ENCODE measurements at places on chromosomes 11 and 22.

- no peak for DNase-seq
Observed at GRCh38 chr22:25130462-25130861, 69.2 kb upstream of the CRYBB3 start.

GRCh38 chr11:2929531-2929949 is 320 bp upstream of the PHLDA2 start:
- DNase-seq = no peak

- DNase-seq = no peak
Observed at GRCh38 chr11:72762641-72763304, 10.6 kb upstream of the ARAP1 start.

DNA sequence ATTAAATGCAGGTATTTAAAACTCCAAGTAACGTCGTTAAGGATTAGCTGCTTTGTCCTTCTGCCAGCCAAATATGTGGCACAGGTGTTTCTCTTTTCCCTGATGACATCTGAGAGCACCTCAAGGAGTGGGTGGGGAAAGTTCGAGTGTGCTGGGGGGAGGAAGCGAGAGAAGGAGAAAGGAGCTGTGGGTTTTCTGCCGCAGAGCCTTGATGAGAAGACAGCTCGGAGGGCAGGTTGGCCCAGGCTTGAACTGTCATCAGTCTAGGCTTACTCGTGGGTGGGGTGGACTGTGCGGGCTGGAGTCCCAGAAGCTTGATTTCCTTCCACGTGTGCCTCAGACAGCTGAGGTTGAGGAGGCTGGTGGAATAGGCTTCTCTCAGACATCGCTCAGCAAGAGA is 15.2 kb upstream of the SORL1-AS1 start:
- DNase-seq = no peak

- no peak for DNase-seq
Observed at GRCh38 chr11:104534278-104534677, 364.0 kb downstream of the CASP12 start.

GRCh38 chr11:61907282-61907681 is 10.1 kb downstream of the RAB3IL1 start:
- DNase-seq = no peak

GRCh38 chr11:76672431-76673175 is 2.1 kb upstream of the LRRC32 start:
- no peak for DNase-seq

GRCh38 chr11:103929170-103929903 is 107.1 kb upstream of the DDI1 start:
- DNase-seq = no peak

GRCh38 chr11:72576243-72576595 is 98.0 kb downstream of the PDE2A start:
- DNase-seq = no peak

DNA sequence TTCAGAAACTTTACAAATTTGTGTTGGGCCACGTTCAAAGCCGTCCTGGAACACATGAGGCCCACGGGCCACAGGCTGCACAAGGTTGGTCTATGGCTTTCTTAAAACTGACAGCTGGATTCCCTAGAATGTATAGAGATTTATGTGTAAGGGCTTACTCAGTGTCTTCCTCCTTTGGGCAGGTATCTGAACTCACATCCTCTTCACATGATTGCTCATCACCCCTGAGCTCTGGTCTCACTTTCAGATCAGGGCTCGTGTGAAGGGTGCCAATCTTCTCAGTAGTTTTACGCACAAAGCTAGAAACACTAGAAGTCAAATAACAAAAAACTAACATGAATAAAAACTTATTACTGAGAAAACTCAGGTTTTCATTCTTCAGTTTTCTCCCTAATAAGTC is 27.1 kb downstream of the HPS5 start:
- no peak for DNase-seq

GRCh38 chr11:92954003-92954402 is 15.4 kb upstream of the MTNR1B start:
- DNase-seq = no peak

DNA sequence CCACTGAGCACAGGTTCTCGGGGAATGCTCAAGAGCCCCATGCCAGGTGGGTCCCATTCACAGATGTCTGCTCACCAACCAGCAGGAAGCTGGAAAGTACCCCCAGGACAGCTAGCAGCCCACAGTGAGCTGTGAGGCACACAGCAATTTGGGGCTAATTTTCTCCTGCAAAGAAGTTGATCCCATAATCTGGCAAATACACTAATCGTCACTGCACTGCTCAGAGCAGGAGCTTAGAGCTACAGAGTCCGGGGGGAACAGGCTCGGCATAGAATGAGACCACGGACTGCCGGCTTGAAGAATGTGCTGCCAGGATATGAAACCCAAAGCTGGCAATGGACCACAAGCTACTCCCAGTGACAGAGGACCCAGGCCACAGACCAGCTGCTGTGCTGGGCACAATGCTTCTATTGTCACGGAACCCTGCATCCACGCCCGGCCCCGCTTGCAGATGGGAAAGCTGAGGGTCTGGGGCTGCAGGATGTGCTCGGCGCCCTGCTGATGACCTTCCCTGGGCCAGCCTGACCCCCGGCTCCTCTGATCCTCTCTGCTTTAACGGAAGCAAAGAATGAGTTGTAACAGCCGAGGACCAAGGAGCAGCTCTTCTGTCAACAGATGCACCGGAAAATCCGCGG is 239.7 kb downstream of the CTTN start:
- no peak for DNase-seq

- DNase-seq = no peak
Observed at GRCh38 chr11:78699609-78700135, 125.0 kb upstream of the NARS2 start.

GRCh38 chr22:36767035-36767775 is 8.7 kb downstream of the IFT27 start:
- DNase-seq = no peak

- no peak for DNase-seq
Observed at GRCh38 chr11:114256967-114257286, 39.3 kb upstream of the NNMT start.

DNA sequence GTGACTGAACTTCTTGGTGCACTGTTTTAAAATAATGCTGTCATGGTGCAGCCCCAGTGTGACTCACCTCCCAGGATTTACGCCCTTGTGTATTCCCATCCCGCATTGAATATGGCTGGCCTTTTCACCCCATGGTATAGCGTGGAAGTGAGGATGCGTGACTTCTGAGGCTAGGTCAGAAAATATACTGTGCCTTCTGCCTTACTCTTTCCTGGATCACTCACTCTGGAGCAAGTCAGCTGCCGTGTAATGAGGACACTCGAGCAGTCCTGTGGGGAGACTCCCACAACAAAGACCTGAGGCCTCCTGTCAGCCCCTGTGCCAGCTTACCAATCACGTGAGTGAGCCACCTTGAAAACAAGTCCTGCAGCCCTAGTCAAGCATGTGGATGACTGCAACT is 471.9 kb upstream of the KIRREL3 start:
- no peak for DNase-seq

DNA sequence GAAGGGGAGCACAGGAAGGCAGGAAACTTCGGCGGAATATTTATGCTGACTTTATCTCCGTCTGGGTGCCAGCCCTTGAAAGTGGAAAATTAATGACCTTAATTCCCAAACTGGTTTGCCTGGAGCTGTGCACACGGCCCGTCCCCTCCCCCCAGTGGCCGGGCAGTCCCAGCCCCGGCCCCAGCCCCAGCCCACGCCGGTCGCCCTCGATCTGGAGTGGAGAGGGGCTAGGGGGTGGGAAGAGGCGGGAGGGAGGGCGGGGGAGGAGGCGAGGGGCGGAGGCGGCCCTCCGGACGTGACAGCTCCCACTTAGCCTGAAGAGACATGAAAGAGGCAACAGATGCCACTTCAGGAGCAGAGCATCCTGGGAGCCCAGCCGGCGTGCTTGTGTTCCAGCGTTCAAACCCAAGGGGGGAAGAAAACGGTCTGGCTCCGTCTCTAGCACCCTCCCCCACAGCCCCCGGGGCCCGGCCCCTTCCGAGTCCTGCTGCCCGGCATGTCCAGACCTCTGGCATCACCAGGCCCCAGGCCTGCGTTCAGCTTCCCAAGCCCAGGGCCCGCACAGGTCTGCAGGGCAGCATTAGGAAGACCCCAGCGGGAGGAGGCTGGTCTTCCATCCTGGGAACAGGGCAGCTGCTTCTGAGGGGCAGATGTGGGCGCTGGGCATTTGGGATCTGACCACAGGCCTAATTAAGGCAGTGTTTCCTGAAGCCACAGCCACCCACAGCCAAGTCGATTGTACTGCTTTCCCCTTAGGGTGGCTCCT is 20.0 kb upstream of the LMO1 start:
- DNase-seq = no peak

GRCh38 chr11:10050561-10050960 is 243.5 kb downstream of the SBF2 start:
- DNase-seq = no peak

- DNase-seq = no peak
Observed at GRCh38 chr22:46149512-46150033, 753 bp upstream of the PPARA start.

- no peak for DNase-seq
Observed at GRCh38 chr22:50274311-50274710, 4.1 kb upstream of the MAPK11 start.

DNA sequence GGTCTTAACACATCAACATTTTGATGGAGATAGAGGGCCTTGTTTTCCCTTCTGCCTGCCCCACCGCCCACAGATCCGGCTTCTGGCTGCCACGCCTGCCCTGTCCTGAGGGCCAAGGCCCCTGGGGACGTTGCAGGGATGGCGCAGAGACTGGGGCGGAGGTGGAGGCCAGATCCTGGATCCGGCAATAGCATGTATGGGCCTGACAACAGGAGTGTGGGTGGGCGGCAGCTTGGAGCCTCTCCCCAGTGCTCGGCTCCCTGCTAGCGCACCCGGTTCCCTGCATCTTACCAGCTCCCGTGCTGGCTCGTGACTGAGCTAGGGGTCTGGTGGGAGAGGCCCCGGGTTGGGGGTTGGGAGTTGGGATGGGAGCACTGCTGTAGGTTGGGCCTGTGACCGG is 95.6 kb downstream of the ZBTB16 start:
- no peak for DNase-seq

- no peak for DNase-seq
Observed at GRCh38 chr11:130614591-130614990, 166.1 kb downstream of the ADAMTS15 start.

GRCh38 chr11:126072801-126073594 is 10.3 kb upstream of the CDON start:
- DNase-seq = no peak

- DNase-seq = no peak
Observed at GRCh38 chr11:125929445-125930075, 16.3 kb upstream of the VSIG10L2 start.

DNA sequence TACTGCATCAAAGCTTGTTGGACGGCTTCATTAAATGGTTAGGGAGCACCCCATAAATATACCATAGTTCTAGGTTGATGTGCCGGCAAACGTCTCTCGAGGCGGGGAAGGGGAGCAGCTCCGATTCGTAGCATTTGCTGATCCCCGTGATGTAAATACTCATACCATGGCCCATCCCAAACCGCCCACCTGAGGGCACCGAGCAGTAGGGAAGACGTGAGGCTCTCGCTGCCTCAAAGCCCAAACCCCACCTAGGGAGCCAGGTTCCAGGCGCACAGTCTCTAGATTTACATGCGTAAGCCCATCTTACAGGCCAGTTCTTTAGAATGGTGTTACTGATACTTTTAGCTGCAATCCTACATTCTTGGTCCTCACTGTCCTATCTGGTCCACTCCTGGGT is 124.0 kb downstream of the FEZ1 start:
- DNase-seq = no peak

GRCh38 chr11:125157118-125157733 is 7.3 kb upstream of the PKNOX2 start:
- DNase-seq = no peak

- no peak for DNase-seq
Observed at GRCh38 chr11:130611791-130612251, 163.4 kb downstream of the ADAMTS15 start.

- DNase-seq = no peak
Observed at GRCh38 chr11:19474211-19474610, 233.5 kb upstream of the E2F8 start.

DNA sequence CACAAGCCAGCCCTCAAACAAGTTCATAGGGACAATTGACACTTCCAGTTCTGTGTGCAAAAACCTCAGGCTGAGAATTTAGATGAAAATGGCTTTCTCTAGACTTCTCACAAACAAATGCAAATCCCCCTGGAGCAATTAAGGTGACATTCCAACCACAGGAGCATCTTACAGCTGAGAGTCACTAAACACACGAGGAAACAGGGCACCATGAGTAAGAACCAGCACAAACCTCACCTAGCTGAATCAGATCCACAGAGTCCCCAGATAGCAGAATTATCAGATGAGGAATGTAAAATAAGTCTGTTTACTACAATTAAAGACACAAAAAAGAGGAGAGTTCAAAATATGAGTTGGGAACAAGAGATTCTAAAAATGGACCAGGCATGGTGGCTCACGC is 51.5 kb downstream of the RTL6 start:
- DNase-seq = no peak

GRCh38 chr22:50724616-50725015 is 13.4 kb upstream of the ACR start:
- no peak for DNase-seq

- DNase-seq = no peak
Observed at GRCh38 chr11:118055966-118056365, 20.9 kb upstream of the TMPRSS4 start.

DNA sequence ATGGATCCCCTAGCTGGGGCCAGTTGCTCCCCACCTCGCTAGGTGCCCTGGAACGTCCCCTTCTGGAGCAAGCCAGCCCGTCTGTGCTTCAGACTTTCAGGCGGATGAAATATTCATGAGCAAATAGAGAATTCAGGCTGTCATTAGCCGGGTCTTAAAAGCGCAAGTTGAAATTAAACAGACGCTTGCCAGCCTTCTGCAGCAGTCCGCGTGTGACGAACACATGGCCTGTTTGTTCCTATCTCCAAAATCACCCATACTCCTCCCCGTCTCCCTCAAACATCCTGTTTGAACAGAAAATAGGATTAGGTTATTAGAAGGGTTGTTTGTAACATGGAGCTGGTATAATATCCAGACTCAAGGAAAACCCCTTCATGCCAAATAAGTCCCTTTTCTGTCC is 38.7 kb downstream of the MYO18B start:
- DNase-seq = no peak

GRCh38 chr22:32775957-32776356 is 25.5 kb upstream of the TIMP3 start:
- no peak for DNase-seq

GRCh38 chr22:30830907-30831306 is 136.2 kb downstream of the OSBP2 start:
- DNase-seq = no peak

DNA sequence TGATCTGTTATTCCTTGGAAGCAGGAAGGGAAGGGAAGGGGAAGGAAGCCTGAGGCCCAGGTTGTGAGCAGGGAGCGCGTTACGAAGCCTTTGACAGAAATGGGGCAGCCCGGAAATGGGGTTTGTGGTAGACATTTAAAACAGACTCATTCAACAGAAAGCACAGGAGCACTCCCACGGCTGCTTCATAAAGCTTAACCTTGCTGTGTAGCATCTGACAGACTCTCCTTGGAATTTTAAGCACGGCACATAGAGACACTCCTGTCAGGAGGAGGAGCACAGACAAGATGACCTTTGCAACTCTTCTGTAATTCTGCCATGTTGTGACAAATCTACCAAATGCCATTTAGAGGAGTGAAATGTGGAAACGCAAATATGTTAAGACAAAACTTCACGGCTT is 131.6 kb downstream of the FBXO7 start:
- DNase-seq = no peak

- DNase-seq = no peak
Observed at GRCh38 chr11:120676991-120677390, 165.4 kb downstream of the GRIK4 start.
